ENCODE measurements at places on chromosomes 2 and 18. TPM values are rescaled to one million over a fixed set of nuclear protein-coding genes. Genes with fewer than 3 reads are reported as not detected.

Gene UPP2
- not detected for total RNA-seq

Gene OXER1
- not detected for total RNA-seq

Gene FLACC1
- 0.84 TPM for total RNA-seq

Gene PPP1R1C
- 0.51 TPM for total RNA-seq

Gene ITGA6
- 338 TPM for total RNA-seq

Gene POTEE
- total RNA-seq, result 0.47 TPM

Gene IL1RL2
- total RNA-seq, result 0.09 TPM

Gene NCKAP1
- 364 TPM for total RNA-seq

Gene C2orf15
- total RNA-seq, result not detected

Gene CHRND
- not detected for total RNA-seq

Gene RNASEH1
- total RNA-seq, result 23.5 TPM

Gene TSPYL6
- not detected for total RNA-seq

Gene TP53I3
- total RNA-seq, result 88.3 TPM

Gene PDE1A
- total RNA-seq, result 3.0 TPM

Gene THSD7B
- under 0.01 TPM for total RNA-seq

Gene APOB
- 0.09 TPM for total RNA-seq

Gene NGEF
- total RNA-seq, result 0.17 TPM

Gene MSTN
- not detected for total RNA-seq

Gene CPO
- total RNA-seq, result not detected

Gene ARHGAP28
- total RNA-seq, result 4.3 TPM

Gene LMAN2L
- total RNA-seq, result 24.2 TPM

Gene ME2
- total RNA-seq, result 64.8 TPM

Gene MGAT4A
- total RNA-seq, result 89.5 TPM

Gene CXCR2
- total RNA-seq, result not detected

Gene IGFBP5
- 6.1 TPM for total RNA-seq

Gene RFTN2
- 14.4 TPM for total RNA-seq

Gene TRIM54
- 0.74 TPM for total RNA-seq

Gene CNTNAP5
- not detected for total RNA-seq

Gene DOK1
- 21.5 TPM for total RNA-seq

Gene SPIRE1
- 22.5 TPM for total RNA-seq

Gene TLX2
- not detected for total RNA-seq

Gene ZNF521
- 173 TPM for total RNA-seq

Gene CFAP221
- not detected for total RNA-seq

Gene TCF23
- not detected for total RNA-seq

Gene NOSTRIN
- total RNA-seq, result 4.5 TPM

Gene COLEC12
- 45.1 TPM for total RNA-seq

Gene ACMSD
- 0.34 TPM for total RNA-seq

Gene ERFE
- 0.34 TPM for total RNA-seq

Gene TUBA4A
- total RNA-seq, result 23.0 TPM

Gene EGR4
- total RNA-seq, result not detected

Gene PRPF40A
- total RNA-seq, result 159 TPM

Gene CREG2
- 1.4 TPM for total RNA-seq

Gene EVX2
- not detected for total RNA-seq

Gene L3MBTL4
- 5.9 TPM for total RNA-seq

Gene CTAGE1
- total RNA-seq, result not detected

Gene KHK
- total RNA-seq, result 4.8 TPM

Gene OR6B3
- total RNA-seq, result not detected

Gene COX7A2L
- total RNA-seq, result 116 TPM

Gene CRYGD
- not detected for total RNA-seq

Gene ITPRID2
- total RNA-seq, result 191 TPM
